Activated CD8-positive, alpha-beta memory T cell treated with anti-CD3 and anti-CD28 coated beads for 4 hours (primary cell): ENCODE measurements at places on chromosomes 11 and 22.

DNA sequence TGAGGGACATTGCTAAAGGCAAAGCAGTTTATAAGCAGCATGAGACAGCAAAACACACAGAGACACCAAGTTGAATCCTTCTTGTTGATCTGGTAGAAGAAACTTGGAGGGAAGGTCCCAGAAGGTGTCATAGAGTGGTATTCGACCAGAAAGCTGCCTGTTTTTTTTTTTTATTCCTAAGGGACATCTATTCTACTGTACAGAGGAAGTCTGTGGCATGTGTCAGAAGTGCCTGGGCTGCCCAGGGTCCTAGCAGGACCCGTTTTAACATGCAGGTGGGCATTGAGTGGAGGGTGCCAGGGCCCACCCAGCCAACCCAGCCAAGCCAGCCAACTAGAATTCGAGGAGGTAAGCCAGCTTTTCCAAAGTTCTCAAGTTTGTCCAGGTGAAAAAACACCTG lies 68.0 kb upstream of the ATXN10 start:
- no peak for DNase-seq

GRCh38 chr22:36286096-36286957 lies 33.4 kb downstream of the APOL1 start:
- DNase-seq: no peak

DNA sequence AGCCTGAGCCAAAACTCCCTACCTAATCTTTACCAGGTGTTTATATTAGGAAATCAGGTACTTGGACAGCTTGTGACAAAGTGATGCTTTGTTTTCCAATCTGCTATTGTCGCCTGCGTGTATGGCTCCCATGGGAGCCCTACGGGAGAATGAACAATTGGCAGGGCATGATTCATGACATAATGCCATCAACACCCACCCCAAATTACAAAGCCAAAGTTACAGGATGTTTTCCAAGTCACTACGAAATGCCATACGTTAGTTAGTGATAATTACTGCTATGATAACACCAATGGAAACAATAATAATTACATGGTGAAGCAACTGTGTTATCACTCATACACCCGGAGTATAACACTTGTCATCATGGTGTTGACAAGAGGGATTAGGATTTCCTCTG lies 226.4 kb downstream of the FAM181B start:
- DNase-seq: no peak

GRCh38 chr11:123211981-123212380 lies 16.9 kb upstream of the CLMP start:
- DNase-seq: no peak

DNA sequence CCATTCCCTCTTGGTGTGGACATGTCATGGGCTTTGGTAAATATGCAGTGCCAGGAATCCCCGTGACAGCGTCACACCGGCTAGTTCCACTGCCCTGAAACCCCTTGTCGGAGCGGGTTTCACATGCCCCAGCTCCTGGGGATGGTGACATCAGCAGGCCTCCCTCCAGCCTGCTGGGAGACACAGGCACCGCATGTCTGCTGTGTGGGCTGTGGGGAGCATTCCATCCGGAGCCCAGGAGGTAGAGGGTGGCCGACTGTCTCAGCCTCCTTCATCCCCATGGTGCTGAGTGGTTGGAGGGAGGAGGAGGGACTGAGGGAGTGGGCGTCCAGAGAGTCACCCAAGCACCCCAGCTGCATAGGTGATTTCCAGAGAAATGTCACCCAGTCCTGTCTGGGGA lies 1161.1 kb downstream of the BRD1 start:
- DNase-seq: no peak

DNA sequence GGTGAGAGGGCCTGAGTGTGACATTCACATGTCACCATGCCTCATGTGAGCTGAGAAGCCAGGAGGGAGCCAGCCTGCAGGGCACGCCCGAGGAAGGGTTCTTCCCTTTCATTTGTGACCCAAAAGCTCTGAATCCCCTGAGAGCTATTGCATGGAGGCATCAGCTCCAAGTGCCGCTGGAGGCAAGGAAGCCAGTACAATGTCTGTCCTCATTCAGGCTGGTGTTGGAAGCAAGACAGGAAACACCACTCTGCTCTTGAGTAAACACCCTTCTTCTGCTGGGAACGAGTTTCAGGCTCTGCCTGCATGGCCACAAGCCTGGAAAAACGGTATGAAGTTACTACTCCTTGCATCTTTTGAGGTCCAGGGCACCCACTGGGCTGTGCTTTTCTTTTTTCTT lies 83.8 kb upstream of the LARGE1 start:
- DNase-seq: no peak

DNA sequence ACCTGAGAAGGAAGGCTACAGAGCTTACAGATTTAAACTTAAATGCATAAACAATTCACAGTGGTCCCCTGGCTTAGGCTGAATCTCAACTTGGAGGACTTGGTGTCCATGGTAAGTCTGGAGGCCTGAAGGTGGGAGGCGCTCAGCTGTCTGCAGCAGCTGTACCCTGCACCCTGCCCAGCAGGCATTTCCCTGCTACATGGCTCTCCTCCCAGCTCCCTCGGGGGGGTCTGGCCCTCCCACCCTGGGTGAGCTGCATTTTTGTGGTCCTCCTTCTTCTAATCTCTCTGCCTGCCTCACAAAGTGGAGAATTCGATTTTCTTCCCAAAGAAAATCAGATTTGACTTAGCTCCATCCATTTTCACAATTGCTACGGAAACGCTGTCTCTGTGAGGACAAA lies 273.2 kb downstream of the KIRREL3 start:
- DNase-seq: no peak

DNA sequence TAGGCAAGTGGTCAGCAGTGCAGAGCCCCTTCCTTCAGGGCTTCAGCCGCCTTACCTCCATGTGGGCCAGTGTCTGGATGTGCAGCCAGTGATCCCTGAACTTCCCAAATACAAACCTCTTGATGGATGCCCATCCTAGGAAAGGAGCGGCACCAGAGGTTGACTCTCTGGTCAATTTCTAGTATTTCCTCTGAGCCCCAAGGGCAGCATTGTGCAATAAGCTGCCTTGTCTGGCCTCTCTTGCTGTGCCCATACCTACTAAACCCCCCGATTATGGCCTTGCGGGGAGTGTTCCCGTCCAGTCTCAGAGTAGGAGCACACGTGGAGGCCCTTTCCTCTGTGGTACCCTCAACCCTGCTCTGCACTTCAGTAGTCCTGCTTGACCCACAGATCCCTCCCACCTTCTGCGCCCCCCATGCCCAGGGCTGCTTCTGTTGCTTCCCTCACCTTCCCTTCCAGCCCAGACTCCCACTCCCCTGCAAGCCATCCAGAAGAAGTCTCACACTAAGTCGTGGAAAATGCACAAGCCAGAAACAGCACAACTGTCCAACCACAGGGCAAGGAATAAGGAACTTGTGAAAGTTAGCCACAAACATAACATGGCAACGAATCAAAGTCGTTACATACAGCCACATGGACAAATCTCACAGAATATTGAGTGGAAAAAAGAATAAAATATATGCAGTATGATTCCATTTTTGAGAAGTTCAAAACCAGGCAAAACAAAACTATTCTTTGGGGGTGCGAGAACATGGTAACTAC lies 39.6 kb upstream of the HORMAD2 start:
- DNase-seq: no peak

- DNase-seq: peak; percentile 67
These were observed 30.5 kb downstream of the CTNND1 start for GRCh38 chr11:57792060-57792541.

DNA sequence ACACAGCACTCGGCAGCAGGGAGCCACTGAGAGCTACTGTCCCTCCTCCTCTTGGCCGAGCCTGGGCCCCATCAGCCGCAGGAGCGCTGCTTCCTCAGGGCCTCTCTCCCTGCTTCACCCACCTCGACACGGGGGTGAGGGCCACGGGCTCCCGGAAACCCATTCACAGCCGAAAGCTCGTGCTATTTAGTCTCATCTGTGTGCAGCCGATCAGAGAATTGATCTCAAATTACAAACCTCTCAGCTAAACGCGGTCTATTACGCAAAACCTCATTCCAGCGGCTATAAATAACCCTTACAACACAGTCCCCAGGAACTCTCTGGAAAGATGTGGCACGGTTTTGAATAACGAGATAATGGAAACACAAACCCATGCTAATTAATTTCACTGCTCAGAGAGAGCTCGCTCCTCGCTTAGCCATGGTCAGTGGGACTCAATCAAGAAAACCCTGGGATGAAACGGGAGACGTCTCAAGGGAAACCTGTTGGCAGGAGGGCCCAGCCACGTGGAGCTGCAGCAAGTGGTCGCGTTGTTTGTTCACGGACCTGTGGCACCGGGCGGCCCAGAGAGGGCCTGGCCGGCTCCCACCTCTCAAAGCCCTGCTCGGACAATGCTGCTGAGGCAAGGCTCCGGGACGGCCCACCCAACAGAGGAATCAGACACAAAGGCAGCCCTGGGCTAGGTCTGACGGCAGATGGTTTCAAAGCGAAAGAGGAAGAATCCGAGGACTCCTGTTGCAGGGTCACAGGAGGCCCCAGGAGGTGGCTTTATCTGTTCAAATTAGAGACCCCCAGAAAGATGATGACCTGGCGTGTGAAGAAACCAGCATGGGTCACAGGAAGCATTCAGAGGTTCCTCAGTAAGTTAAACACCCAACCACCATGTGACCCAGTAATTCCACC lies 210.5 kb downstream of the CTTN start:
- DNase-seq: no peak

DNA sequence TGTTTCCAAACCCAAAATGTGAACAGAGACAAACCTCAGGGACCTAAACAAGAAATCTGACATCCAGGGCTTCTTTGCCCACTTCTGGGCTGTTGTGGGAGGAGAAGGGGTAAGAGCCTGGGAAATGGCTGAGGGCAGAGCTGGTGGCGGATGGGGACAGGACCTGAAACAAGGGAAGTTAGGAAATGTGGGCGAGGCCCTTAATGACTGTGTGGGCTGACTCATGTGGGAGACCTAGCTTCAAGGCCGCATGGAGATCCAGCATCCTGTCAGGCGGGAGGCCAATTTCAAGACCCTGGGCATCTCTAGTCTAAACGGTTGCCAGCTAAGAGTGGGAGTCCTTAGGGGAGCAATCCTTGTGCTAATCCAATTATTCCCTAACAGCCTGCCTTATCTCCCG lies 2.1 kb upstream of the OAF start:
- DNase-seq: no peak

GRCh38 chr11:63608353-63609345 lies 5.6 kb downstream of the PLAAT3 start:
- no peak for DNase-seq

GRCh38 chr11:9052316-9052715 lies 39.1 kb downstream of the SCUBE2 start:
- DNase-seq: no peak

GRCh38 chr22:29310065-29310862 lies 3.8 kb downstream of the GAS2L1 start:
- DNase-seq: no peak

DNA sequence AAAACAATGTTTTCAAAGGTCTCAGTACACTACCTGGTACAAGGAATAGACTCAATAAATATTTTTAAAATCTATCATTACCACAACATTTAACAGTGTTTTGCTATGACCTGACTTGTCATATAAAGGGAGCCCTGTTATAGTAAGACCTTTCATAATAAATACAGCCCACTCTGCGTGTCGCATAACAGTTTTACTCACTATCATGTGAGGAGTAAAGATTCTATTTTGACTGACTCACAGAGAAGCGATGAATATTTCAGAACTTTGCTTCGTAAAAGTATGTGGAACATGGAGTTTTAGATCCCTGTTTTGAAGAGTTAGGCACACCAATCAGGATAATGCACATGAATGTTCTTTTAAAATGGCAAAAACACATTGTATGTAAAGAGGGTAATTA lies 531.2 kb downstream of the KCNA4 start:
- no peak for DNase-seq

- DNase-seq: no peak
These were observed 17.0 kb downstream of the LAYN start for GRCh38 chr11:111557425-111558111.

DNA sequence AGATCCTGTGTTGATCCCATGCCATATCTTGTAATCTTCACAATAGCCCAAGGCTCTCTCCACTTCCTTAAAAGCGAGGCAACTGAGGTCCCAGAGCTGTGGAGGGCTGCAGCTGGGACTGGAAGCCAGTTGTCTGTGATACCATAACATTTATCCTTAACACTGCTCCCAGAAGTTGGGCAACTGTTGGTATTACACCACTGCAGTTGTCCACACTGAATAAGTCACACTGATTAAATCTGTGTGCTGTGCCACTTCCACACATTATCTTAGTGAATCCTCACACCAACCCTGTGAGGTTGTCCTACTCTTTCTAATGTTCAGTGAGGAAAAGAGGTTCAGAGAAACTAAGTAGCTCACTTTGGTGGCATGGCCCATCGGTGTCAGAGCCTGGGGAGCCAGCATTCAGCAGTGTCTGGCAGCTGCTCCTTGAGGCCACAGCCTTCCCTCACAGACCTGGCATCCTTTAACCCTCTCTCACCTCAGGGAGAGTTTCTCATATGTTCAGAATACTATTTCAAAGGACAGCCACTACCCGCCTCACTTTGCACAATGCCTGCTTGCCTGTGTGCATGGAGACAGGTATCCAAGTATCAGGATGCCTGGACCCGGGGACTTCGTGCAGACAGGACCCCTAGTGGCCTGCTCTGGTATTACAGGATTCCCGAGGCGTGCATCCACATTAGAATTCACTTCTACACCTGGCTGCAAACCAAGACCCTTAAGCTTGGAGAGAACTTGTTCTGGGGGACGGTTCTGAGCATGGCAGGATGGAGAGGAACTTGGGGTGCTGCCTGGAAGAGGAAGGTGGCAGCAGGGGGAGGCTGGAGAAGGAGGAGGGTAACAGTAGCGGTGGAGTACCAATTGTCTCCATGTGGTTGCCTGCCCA lies 221.9 kb upstream of the TBCEL start:
- DNase-seq: no peak

DNA sequence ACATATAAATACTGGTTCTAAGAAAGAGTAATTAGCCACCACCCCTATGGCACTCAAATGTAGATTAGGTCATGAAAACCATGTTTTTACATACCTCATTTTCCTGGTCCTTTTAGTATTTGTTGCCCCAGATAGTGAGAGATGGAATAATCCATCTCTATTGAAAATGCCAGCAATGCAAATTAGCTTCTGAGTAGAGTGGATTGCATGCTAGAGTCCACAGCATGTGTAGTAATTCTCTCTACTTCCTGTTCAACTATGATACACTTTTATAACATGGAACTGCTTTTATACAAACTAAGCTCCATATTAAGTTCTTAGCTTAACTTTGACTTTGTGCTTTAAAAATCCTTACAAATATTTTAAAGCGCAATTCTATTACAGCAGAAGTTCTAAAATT lies 73.2 kb downstream of the TRPC6 start:
- DNase-seq: no peak
